Fibroblast of skin of right quadriceps (primary cell): ENCODE measurements at places on chromosomes 12 and 14.

GRCh38 chr12:67426067-67426466, 156.9 kb downstream of the CAND1 start:
- peak; percentile 92 for DNase-seq

DNA sequence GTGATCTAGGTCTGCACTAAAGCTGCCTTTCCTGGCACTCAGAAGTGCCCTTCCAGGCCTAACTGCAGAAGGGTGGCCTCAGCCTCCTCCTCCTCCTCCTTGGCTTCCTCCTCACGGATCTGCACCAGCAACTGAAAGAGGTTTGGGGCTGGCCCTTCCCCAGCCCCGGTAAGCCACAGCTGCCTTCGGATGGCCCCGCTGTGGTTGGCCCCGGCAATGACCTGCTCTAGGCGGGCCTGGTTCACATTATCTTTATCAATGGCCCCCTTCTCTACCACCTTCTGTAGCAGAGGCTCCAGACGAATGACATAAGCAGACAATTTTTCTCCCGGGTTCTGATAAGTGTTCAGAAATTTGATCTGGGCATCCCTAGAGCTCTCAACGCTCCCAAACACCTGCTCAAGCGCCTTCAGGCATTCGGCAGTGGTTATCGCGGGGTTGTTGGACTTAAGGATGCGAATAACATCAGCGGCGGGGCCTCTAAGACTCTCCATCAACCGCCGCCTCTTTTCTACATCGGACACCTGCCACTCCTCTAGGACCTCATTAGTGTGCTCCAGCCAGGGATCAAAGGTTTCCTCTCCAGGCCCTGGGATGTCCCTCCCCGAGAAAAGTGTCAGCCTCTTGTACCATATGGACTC, 1.5 kb downstream of the PNMA1 start:
- no peak for DNase-seq

GRCh38 chr14:69573205-69573830, 1.4 kb downstream of the CCDC177 start:
- DNase-seq = no peak

GRCh38 chr12:1481906-1482305, 112.5 kb downstream of the FBXL14 start:
- no peak for DNase-seq

DNA sequence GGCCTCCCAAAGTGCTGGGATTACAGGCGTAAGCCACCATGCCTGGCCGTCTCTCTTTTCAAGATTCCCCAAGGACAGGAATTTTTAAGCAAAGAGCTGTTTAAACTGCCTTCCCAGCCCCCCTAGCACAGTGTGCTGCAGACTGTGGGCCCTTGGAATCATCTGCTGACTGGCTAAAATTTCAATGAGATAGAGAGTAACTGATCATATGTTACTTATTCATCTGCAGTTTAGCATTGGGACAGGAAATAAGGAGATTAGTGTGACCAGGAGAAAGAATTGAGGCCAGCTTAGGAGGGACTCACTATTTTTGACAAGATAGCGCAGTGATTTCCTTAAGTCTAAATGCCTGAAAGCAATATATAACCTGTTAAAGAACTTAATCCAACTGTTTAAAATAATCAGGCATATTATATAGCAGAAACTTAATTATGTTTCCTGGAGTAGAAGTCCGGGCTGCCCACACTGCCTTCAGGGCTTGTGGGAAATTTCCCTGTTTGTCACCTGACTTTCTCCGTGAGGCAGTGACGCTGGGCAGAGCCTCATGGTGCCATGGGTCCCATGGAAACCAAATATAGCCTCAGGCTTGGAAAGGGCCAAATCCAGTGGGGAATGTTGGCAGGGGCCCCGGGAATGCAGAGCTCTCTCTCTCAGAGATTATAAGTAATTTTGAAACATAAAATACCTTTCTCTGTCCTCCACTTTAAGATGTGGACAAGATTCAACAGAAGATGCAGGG, 22.8 kb upstream of the CEBPE start:
- peak; percentile 27 for DNase-seq
